Stimulated activated naive CD8-positive, alpha-beta T cell treated with anti-CD3 and anti-CD28 coated beads, Interleukin-15, amount 100 ng/mL, for 72 hours (primary cell): ENCODE measurements at places on chromosomes 2 and 18.
A peak's percentile ranks its signal among the peaks of the same experiment; 100 is the strongest.

DNA sequence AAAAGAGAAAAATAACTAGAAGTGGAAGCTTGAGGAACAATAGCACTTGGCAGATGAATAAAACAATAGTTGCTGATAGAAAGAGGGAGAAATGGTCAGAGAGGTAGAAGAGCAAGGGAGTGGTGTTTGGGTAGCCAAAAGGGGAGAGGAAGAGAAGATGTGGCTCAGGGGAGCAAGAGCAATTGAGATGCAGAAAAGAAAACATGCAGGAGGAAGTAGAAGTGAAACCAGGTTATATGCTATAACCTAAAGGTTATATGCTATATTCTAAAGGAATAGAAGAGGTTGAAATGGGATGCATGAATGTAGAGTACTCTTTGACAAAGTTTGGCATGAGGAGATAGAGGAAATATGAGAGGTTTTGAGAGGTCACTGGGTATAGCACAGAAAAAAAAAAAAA lies 759.5 kb downstream of the SATB2 start:
- DNase-seq = no peak

- DNase-seq = no peak
Measured at GRCh38 chr2:160667811-160668210, 174.2 kb upstream of the RBMS1 start.

DNA sequence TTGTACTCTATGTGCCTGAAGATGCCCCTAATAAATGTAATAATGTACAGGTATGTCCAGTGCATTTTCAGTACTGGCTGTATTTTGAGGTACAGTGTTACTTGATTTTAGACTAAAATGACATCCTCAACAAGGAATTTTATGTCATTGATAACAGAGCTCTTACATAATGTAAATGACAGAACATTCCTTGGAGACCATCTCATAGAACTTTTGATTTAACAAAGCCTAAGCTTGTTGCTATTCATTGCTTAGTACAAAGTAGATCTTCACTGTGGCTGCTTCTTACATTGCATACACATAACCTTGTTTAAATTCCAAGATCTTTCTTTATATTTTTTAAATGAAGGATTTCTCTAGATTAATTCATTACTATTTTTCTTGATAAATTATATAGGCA lies 24.1 kb downstream of the DYNC1I2 start:
- DNase-seq = no peak

DNA sequence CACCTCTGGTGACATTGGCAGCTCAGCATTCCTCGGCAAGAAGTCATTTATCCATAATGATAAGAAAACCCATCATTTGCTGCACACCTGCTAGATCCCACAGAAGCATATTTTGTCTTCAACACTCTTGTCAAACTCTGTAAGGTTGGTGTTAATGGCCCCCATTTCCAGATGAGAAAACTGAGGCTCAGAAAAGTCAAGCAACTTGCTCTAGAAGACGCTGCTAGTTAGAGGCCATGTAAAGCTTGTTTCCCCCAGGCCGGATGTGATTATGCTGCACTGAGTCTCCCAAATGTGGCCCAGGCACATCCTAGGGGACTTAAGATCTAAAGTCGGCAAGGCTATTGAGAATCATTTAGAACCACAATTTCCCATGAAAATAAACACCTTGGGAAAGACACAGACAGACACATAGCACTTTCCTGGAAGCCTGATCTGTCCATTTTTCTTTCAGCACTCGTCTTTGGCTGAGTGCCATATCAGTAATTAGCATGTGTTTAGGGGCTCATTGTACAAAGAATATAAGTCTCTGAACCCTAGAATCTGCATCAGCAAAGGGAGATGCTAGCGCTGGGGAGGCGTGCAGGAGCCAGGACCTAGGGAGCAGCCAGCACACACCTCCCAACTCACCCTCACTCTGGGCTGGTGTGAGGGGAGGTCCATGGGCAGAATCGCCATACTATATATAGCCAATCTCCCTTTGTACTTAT lies 39.3 kb downstream of the C1QL2 start:
- DNase-seq = no peak

GRCh38 chr2:69253611-69254301 lies 133.3 kb downstream of the GFPT1 start:
- no peak for DNase-seq

GRCh38 chr2:151973013-151973900 lies 125.6 kb downstream of the CACNB4 start:
- no peak for DNase-seq

DNA sequence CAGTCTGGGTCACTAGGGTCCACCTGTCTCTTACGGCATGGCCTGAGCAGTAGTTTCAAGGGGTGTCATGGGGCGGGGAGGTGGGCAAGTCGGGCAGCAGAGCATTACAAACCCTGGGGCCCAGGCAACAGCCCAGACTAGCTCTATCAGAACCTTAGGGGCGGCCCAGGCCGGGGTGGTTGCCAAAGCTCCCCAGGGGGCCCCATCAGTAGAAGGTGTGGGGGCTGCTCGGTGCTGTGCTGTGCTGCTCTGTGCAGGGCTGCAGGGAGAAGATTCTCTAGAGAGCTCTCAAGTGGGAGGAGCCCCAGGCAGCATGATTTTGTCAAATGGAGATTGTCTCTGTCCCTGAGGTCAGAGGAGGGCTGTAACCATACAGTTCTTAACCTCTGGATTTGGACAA lies 36.4 kb upstream of the SLC14A1 start:
- peak; percentile 68 for DNase-seq

GRCh38 chr2:166727095-166727494 lies 161.2 kb upstream of the XIRP2 start:
- DNase-seq = no peak

GRCh38 chr18:52236131-52236530 lies 103.9 kb upstream of the DCC start:
- DNase-seq = no peak

DNA sequence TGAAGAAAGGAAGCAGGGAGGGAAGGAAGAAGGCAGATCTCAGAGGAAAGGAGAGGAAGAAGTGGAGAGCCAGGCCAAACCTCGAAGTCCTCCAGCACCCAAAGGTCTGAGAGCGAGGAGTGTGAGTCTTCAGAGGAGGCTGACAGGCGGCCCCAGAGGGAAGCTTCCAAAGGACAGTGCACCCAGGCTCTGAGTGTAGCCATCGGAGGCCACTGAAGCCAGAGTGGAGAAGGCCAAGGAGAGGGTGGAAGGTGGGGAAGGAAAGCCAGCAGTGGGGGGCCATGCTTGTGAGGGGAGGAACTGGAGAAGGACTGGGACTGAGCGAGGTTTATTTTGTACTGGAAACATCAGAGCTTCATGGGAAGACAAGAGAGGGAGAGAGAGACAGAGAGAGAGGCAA lies 6.0 kb downstream of the ATP6V1B1 start:
- no peak for DNase-seq

DNA sequence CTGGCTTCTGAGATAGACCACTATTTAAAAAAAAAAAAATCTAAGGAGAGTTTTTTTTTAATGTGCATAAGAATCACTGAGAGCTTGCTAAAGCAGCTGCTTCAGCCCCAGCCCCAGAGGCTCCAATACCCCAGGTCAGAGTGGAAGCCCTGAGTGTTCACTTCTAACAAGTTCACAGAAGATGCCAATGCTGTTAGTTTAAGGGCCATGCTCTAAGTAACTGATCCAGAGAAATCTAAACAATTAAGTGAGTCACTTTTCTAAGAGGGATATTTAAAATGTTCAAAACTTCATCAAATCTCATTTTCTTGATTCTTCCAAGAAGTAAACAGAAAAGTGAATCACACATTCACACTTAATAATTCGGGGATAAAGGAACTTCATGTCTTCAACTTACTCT lies 126.4 kb upstream of the CD226 start:
- no peak for DNase-seq

GRCh38 chr2:39175026-39175812 lies 54.4 kb upstream of the SOS1 start:
- DNase-seq = no peak

GRCh38 chr18:59155153-59155552 lies 15.5 kb downstream of the SEC11C start:
- DNase-seq = no peak

- no peak for DNase-seq
Measured at GRCh38 chr2:7009207-7009911, 92.1 kb downstream of the RNF144A start.
